ENCODE measurements at places on chromosomes 12 and 14. TPM values are rescaled to one million over a fixed set of nuclear protein-coding genes. Genes with fewer than 3 reads are reported as not detected.

- H3K4me3 ChIP-seq = no peak overlapping the region
- H3K36me3 ChIP-seq = no peaks in the 10 kb centered on the region
- no peak overlapping the region for H3K27ac ChIP-seq
- H3K4me1 ChIP-seq = peaks cover 9% of the 10 kb centered on the region
- no peaks in the 10 kb centered on the region for H3K27me3 ChIP-seq
These were observed 166.8 kb upstream of the TBX3 start for GRCh38 chr12:114850661-114851275.

Gene PLEKHD1
- total RNA-seq = under 0.01 TPM

DNA sequence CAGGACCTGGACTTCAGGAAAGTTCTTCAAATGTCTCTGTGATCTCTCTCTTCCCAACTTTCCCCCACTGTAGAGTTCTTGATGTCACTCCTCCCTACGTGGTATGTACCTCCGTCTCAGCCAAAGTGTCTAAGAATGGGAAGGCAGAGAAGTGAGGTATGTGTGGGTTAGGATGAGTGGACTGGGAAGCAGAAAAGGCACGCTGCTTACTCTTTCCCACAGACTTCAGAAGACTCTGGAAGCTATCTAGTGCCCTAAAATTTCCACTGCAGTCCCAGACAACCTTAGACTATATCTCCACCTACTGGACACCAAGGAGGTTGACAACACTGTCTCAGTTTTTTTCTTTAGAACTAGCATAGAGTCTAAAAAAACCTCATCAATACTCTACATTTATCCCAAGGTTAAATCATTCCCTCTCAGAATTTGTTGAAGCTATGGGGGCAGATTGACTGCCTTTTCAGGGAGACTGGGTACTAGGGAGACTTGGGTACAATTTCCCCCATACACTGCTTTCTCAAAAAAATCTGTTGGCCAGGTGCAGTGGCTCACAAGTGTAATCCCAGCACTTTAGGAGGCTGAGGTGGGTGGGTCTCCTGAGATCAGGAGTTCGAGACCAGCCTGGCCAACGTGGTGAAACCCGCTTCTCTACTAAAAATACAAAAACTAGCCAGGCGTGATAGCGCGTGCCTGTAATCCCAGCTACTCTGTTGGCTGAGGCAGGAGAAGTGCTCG, 20.6 kb upstream of the ITGA5 start:
- H3K36me3 ChIP-seq = no peaks in the 10 kb centered on the region
- no peak overlapping the region for H3K4me3 ChIP-seq
- peak; percentile 88 for DNase-seq
- H3K27me3 ChIP-seq = peaks cover 2% of the 10 kb centered on the region
- peaks cover 7% of the 10 kb centered on the region for H3K4me1 ChIP-seq
- peak overlapping the region; percentile 34 for H3K27ac ChIP-seq

Gene USP44
- total RNA-seq = under 0.01 TPM

Gene SLC39A5
- not detected for total RNA-seq

DNA sequence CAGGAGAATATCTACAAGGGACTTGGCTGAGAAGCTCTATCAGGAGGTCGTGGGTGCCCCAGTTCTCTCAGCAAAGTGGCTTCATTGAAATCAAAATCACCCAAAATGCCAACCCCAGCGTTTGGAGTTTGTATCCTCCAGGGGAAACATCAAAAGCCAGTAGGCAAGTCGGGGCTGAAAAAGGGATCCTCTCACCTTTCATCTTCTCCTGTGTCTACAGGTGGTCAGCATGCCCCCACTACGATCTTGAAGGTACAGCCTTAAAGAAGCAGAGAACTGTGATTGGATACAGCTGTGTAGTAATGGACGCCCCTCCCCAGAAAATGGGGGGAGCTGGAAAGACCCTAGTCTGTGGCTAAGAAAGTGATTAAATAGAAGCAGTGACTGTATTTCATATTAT, 22.2 kb downstream of the HRK start:
- H3K27ac ChIP-seq = no peak overlapping the region
- H3K27me3 ChIP-seq = peaks cover 11% of the 10 kb centered on the region
- H3K4me3 ChIP-seq = no peak overlapping the region
- DNase-seq = no peak
- H3K36me3 ChIP-seq = no peaks in the 10 kb centered on the region

Gene KCNH3
- not detected for total RNA-seq

DNA sequence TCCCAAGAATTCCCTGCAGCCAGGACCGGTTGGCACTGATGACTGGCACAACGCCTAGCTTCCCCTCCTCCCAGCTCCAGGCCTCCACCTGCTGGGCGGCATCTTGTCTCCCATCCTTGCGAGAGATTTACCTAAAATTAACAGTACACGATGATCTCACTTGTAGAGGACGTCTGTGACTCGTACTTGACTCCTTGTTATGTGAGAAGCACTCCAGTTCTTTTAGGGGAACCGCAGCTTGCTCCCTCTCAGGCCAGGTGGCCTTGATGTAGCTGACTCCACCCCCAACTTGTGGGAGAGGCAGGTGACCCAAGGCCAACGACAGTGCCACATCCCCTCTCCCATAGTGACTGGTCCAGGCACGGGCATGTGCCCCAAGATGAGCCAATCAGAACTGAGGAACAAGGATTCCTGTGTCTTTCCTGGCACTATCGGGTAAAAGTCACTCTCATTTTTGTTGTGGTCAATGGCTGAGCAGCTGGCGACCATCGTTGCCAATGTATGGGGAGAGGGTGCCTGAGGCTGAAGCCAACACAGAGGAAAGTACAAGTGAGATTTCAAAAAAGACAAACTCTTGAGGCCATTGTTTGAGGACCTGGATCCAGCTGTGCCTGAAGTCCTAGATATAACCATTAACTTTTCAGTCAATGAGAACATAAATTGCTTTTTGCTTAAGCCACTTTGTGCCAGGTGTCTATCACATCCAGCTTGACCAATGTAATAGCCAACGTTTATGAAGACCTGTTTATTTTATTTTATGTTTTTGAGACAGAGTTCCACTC, 208.7 kb downstream of the RBM19 start:
- H3K36me3 ChIP-seq = no peaks in the 10 kb centered on the region
- no peak overlapping the region for H3K4me3 ChIP-seq
- H3K4me1 ChIP-seq = no peaks in the 10 kb centered on the region
- no peak for DNase-seq
- no peak overlapping the region for H3K27ac ChIP-seq

DNA sequence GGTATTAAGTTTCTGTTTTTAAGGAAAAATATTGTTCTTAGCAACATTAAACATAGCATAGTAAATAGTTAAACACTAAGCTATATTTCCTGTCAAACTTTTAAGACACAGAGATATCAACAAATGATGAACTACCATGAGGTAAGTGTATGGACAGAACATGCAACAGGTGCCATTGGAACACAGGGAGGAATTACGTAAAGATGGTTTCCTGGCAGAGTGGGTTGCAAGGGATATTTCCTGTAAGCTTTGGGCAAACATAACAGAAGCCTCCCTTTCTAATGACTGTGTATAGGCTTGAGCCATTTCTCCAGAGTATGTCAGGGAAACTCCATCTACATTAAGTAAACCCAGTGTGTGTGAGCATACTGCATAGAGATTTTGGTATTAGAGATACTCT, 31.7 kb upstream of the HELB start:
- no peak for DNase-seq
- no peaks in the 10 kb centered on the region for H3K36me3 ChIP-seq
- no peak overlapping the region for H3K4me3 ChIP-seq
- H3K4me1 ChIP-seq = no peaks in the 10 kb centered on the region
- H3K27ac ChIP-seq = no peak overlapping the region

- H3K4me1 ChIP-seq = peaks cover 7% of the 10 kb centered on the region
- H3K27ac ChIP-seq = no peak overlapping the region
- peaks cover 8% of the 10 kb centered on the region for H3K27me3 ChIP-seq
- DNase-seq = no peak
- no peak overlapping the region for H3K4me3 ChIP-seq
These were observed 68.2 kb downstream of the DAD1 start for GRCh38 chr14:22520796-22521195.

DNA sequence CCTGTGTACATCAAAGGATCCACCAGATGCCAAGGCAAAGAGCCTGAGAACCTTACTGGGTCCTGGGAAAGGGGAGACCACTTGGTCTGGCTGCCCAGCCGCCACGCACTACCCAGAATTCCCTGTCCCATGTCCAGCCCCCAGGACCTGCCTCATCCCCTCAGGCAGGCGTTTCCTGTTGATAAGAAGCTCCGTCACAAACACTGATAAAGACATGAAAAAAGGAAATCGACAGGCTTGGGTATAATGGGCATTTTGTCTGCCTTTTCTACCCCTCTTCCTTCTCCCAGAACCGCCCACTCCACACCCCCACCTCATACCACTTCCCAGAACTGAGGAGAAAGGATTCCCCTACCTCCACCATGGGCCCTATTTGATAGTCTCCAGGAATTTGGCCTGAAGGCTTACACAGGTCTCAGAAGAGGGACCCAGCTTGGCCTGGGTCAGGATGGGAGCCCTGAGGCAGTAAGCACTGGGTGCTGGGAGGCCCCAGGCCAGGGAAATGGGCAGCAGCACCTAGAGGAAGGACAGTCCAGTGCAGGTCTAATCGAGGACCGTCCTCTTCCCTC, 18.8 kb downstream of the ACVRL1 start:
- no peaks in the 10 kb centered on the region for H3K36me3 ChIP-seq
- H3K4me1 ChIP-seq = peaks cover 13% of the 10 kb centered on the region
- H3K4me3 ChIP-seq = no peak overlapping the region
- H3K27me3 ChIP-seq = peaks cover 6% of the 10 kb centered on the region
- no peak for DNase-seq

Gene ADAMTS20
- not detected for total RNA-seq

Gene DPF3
- 0.59 TPM for total RNA-seq

Gene ZC2HC1C
- 1.1 TPM for total RNA-seq

DNA sequence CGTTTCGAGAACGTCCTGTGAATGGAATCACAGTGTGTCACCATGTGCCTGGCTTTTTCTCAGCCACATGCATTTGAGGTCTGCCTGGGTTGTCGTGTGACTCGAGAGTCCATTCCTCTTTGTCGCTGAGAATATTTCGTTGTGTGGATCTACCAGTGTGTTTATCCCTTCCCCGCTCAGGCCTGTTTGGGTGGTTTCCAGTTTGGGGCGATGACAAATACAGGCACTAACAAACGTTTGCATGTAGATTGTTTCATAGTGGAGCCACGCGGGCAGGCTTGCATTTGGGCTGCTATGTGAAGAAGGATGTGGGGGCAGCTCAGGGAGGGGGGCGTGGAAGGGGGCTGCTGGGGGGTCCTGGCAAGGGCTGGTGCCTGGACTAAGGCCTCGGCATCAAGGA, 14.1 kb downstream of the RIN3 start:
- H3K36me3 ChIP-seq = no peaks in the 10 kb centered on the region
- H3K4me3 ChIP-seq = no peak overlapping the region
- no peak for DNase-seq
- H3K27ac ChIP-seq = no peak overlapping the region
- H3K27me3 ChIP-seq = no peaks in the 10 kb centered on the region

DNA sequence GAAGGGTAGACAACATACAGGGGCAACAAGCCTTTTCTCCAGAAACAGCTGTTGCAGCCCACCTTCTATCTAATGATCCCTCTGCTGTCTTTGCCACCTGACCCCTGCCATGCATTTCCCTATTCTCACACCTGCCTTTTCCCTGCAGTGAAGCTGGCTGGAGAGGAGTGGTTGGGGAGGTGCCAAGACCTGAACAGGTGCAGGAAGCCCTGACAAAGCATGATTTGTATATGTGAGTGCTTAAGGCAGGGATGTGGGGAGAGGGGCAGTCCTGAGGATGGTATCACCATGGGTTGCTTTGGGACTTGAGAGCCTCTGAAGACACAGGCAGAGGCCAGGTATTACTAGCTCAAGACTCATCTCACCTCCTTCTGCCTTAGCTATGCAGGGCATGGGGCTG, 2.9 kb upstream of the PFDN5 start:
- no peaks in the 10 kb centered on the region for H3K27me3 ChIP-seq
- no peak overlapping the region for H3K4me3 ChIP-seq
- peaks cover 17% of the 10 kb centered on the region for H3K36me3 ChIP-seq
- no peak for DNase-seq
- H3K27ac ChIP-seq = no peak overlapping the region

- H3K4me3 ChIP-seq = no peak overlapping the region
- no peaks in the 10 kb centered on the region for H3K27me3 ChIP-seq
- DNase-seq = no peak
- no peaks in the 10 kb centered on the region for H3K36me3 ChIP-seq
These were observed 382.3 kb downstream of the ATP23 start for GRCh38 chr12:58323676-58324075.

GRCh38 chr14:55889124-55889523, 229.1 kb upstream of the PELI2 start:
- H3K4me1 ChIP-seq = no peaks in the 10 kb centered on the region
- H3K27me3 ChIP-seq = peaks cover 15% of the 10 kb centered on the region
- no peak overlapping the region for H3K4me3 ChIP-seq
- peak; percentile 46 for DNase-seq
- H3K27ac ChIP-seq = no peak overlapping the region
- H3K36me3 ChIP-seq = no peaks in the 10 kb centered on the region

Gene CCDC88C
- total RNA-seq = 0.36 TPM

Gene PZP
- not detected for total RNA-seq

DNA sequence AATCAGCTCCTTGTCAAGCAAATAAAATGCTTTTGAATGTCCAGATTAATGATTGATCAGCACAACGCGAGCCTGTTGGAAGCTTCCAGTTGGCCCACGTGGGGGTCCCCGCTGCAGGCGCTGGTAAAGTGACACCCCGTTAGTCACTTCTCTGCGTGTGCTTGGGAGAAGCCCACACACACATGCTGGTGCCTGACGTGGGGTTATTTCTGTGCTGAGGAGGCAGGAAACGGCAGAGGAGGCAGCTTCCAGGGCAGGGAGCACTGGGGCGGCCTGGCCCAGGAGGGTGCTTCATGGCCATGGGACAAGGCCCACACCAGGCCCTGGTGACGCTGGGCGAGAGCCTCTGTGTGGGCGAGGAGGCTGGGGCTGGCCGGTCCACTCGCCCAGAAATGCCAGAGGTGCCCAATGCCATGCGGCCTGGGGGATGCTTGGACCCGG, 101.5 kb downstream of the KIF26A start:
- H3K27ac ChIP-seq = no peak overlapping the region
- H3K4me3 ChIP-seq = no peak overlapping the region
- H3K36me3 ChIP-seq = no peaks in the 10 kb centered on the region

- no peaks in the 10 kb centered on the region for H3K27me3 ChIP-seq
- H3K4me1 ChIP-seq = peaks cover 13% of the 10 kb centered on the region
- H3K4me3 ChIP-seq = no peak overlapping the region
- H3K36me3 ChIP-seq = no peaks in the 10 kb centered on the region
These were observed 251.4 kb upstream of the ATP2B1 start for GRCh38 chr12:89960011-89960507.

GRCh38 chr12:121804417-121805111, 755 bp downstream of the SETD1B start:
- DNase-seq = peak; percentile 94
- H3K4me1 ChIP-seq = peaks cover 36% of the 10 kb centered on the region
- H3K27me3 ChIP-seq = no peaks in the 10 kb centered on the region
- H3K27ac ChIP-seq = peak overlapping the region; percentile 48
- peak overlapping the region; percentile 86 for H3K4me3 ChIP-seq
- H3K36me3 ChIP-seq = peaks cover 25% of the 10 kb centered on the region

Gene APOF
- total RNA-seq = not detected

- H3K36me3 ChIP-seq = no peaks in the 10 kb centered on the region
- DNase-seq = no peak
- no peaks in the 10 kb centered on the region for H3K27me3 ChIP-seq
- no peak overlapping the region for H3K4me3 ChIP-seq
- H3K27ac ChIP-seq = no peak overlapping the region
- H3K4me1 ChIP-seq = no peaks in the 10 kb centered on the region
These were observed 63.8 kb upstream of the FZD10 start for GRCh38 chr12:130098301-130099005.

Measured in osteoblast (primary cell).